Esophagus squamous epithelium (tissue), 5 donors: ENCODE measurements at places on chromosomes 7 and 10. TPM values are rescaled to one million over a fixed set of nuclear protein-coding genes. Genes with fewer than 3 reads are reported as not detected.

DNA sequence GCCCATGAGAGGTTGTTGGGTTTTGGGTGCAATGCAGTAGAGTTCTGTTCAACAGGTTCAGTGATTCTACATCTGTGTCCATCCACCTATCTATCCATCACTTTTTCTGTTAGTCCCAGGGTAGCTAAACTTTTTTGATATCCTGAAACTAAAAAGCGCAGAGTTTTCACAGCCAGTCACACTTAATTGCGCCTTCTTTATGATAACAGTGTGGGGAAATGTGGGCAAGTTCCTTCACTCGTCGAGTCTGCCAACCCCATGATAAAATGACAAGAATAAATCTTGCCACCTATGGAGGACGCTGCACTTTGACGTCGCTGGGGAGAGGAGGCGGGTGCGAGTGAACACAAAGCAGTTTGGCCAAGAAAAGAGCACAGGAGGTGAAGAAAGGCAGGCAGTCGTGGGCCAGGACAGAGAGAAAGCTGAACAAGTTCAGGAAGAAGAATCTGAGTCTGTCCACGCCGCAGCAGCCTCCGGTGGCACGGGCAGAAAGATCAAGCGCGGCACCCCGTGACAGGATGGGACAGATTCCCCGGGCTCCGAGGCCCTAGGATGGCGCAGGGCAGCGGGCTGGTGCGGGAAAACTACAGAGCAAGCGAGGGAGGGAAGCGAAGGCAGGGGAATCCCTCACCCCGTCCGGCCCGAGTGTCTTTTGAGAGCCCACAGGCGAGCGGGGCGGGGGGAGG lies 9.2 kb downstream of the SP8 start:
- no peak for DNase-seq

DNA sequence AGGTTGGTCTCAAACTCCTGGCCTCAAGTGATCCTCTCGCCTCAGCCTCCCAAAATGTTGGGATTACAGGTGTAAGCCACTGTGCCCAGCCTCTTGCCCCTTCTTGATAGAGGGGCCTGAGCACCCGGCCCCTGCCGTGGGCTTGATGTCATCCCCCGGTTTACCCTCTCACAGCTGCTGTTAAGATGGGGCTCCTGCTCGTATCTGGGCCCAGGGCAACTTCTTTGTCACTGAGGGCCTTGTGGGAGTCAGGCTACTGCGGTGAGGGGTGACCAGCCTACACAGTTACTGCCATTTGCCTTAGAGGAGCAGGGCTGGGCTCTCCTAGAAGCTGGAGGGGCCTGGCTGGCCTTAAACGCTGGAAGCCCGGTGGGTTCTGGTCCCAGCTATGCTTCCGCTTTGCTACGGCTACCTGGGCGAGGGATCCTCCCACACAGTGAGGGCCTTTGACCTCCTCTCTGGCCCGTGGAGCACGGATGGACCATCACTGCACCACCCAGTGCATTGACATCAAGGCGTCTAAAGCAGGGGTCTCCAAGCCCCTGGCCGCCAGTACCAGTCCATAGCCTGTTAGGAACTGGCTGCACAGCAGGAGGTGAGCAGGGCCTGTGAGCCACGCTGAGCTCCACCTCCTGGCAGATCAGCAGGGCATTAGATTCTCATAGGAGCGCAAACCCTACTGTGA lies 1.1 kb upstream of the TMEM130 start:
- no peak for DNase-seq

DNA sequence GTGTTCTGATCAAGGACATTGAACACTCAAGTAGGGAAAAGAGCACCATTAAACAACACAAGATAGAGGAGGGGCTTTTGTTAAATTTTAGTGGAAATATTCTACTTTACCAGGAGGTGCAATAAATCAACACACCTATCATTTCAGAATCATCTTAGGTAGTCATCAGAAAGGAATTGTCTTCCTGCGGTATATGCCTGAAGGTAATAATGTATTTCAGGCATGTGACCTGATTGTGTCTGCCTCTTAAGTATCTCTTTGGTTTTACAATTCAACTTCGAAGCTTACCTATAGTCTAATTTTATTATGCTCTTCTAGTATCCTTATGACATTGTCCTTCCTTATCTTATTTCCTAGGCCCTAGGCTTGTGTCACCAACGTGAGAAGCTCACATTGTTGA lies 58.6 kb upstream of the LAMB4 start:
- no peak for DNase-seq

- DNase-seq, result no peak
These were observed 26.7 kb downstream of the IQCE start for GRCh38 chr7:2585446-2585845.

Gene ACTA2
- 1,343 TPM for total RNA-seq

DNA sequence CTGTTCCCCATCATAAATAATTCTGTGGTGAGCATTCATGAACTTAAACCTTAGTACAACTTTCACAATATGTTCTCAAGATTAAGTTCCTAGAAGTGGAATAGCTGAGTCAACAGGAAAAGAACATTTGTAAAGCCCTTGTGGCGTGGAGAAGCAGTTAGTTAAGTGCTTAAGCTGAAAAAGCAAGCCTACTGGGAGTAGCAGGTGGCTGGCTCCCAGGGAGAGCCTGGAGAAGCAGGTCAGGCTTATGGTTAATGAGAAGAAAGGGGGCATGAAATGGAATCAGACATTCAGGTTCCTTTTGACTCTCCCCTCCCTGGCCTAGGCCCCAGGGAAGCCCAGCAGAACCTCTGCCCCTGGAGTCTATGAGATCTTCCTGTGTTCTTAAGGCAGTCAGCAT lies 35.3 kb downstream of the VSTM4 start:
- DNase-seq, result no peak

GRCh38 chr7:43653466-43653865 lies 70.6 kb downstream of the STK17A start:
- DNase-seq, result no peak

DNA sequence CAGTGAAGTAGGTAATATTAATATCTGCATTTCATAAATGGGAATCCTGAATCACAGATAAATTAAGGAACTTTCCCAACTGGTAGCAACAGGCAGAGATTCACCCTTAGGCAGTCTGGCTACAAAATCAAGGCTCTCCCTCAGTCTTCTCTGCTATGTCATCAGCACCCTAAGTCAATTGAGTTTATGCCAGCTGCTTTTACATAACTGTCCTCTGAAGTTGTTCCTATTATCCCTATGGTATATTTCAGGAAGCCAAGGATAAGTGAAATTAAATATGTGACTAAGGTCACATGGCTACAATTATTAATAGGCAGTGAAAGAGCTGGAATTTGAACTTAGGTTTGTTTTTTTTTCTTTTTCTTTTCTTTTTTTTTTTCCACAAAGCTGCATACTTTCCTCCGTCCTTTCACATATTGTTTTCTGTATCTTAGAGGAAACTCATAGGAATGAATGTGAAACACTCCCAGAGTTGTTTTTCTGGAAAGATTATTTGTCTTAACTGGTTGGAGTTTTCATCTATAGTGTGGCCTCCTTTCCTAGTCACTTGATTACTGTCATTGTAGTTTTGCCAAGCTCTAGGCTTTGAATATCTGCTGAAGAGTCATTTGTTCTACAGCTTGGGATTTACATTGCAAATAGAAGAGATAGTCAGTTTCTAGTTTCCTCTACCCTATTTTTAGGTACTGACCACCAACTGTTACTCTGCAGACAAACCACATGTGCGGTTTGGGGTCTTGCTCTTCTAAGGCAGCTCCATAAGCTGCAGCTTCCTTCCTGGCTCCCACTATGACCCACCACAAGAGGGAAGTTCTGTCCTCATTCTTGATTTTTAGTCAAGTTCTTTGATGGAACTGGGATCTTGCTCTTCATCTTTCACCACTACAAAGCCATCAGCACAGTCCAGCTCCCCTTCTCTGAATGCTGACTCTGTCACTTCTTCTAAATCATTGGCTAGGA lies 338.0 kb upstream of the KIAA1217 start:
- DNase-seq, result no peak

- DNase-seq, result no peak
These were observed 238.8 kb downstream of the BAMBI start for GRCh38 chr10:28915989-28916588.

DNA sequence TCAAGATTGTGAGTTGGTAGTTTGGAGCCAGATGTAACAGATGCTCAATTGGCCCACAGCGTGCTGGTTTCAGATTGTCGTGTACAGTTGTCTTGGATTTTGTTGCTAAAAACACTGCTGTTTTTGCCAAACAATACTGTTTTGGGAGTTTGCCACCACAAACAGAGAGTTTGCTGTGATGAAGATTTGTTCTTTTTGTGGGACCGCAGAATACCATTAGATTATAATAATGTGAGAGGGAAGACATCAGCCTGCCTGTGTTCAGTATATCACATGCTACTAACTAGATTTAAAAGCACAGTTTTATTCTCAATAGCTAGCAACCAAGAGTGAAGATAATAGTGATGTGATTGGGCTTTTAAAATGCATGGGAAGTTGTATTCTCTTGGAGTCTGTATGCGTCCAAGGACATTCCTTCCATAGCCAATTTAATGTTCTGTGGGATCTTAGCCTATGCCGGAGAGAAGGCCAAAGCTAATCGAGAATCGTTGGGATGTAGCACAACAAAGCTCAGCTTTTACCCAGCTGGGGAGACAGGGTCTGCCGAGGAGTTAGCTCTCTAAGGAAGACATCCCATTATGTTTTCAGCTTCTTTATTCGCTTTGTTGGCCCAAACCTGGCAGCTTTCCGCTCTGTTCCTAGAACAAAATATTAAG lies 18.7 kb upstream of the ITGA8 start:
- no peak for DNase-seq

GRCh38 chr7:47571331-47572093 lies 10.4 kb downstream of the TNS3 start:
- no peak for DNase-seq

DNA sequence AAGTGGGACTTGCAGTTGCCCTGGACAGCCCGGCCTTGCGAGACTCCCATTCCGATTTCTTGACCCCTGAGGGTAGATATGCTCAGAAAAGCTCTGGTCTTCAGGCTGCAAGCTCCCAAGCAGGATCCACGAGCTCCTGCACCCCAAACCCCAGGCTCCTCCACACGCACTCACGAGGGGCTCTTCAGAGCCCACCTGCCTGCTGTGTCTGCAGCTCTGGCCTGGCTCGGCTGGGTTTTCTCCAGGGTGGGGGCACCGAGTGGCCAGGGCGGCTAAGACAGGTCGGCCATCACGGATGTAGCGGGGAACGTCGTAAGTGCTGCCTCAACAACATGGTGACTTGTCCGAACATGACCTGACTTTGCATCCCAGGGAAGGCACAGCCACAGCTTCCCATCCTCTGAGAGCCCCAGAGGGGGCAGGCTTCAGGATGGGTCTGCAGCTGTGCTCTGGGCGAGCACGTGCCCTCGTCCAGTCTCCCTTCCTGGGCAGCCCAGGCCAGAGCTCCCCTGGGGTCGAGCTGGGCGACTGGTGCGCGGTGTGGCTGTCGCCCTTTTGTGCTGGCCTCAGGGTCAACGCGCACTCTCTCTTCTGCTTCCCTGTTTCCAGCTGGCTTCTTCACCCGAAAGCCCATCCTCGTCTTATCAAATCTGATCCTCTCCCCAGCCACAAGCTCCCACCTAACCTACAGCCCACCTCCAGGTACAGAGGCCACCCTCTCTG lies 415.3 kb downstream of the DNAJB6 start:
- DNase-seq, result no peak

DNA sequence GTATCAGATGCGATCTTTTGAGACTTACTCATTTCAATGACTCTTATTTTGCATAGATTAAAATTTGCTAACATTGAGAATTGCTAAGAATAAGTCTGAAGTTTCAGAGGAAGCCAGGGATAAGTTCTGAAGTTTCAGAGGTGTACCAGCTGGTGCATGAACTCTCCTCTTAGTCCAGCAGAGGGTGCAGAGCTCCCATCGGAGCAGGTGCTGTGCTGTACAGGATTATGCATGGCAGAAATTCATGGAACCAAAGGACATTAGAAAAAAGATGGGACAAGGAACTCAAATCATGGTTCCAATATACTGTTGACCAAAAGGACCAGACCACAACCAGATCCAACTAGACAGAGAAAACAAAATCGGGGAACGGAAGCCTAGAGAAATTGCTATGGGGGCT lies 41.9 kb downstream of the MGAM2 start:
- no peak for DNase-seq

DNA sequence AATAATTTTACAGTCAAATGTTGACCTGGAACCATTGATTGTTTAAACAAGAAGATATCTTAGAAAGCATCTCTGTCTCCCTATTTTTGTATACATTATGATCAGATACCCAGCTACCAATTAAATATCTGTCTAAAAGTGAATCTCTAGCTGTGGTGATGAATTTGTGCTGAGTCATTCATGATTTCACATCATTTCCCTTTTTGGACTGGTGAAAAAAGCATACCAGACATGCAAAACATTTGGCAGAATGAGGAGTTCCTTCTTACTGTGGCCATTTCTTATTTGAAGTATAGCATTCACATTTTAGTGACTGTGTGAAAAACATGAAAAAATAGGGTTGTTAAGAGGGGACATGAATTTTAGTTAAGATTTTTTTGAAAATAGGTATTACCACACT lies 98.0 kb upstream of the GATA3 start:
- DNase-seq, result no peak

GRCh38 chr10:11668847-11669610 lies 57.6 kb upstream of the USP6NL start:
- DNase-seq, result no peak

DNA sequence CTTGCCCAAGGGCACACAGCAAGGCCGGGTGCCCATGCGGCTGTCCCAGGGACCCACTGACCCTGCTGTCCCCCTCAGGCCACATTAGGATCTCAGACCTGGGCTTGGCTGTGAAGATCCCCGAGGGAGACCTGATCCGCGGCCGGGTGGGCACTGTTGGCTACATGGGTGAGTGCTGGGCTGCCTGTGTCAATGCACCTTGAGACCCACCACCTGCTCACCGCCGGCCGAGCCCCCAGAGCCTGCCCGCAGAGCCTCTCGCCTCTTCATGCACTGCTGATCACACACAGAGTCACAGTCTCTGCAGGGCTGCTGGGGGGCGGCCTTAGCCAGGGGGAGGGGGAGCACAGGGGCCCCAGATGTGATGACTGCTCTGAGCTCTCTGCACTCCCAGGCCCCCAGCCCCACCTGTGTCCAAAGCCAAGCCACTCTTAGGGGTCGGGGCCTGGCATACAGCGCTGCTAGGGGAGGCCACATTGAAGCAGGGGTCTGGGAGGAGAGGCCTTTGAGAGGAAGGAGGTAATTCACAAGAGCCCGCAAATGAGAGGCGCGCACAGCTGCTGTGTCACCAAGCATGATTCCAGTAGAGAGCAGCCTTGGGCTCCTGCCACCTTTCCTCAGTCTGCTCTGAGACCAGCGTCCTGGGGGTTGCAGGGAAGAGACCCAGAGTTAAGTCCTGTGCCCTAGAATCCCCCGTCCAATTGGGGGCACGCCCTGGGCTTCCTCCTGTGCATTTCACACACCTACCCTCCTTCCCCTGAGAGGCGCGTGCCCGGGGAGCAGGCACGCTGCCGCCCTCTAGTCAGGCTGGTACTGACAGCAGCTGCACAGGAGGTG lies 100.4 kb downstream of the RGS10 start:
- DNase-seq, result no peak
